ENCODE measurements at places on chromosomes 5 and 9. TPM values are rescaled to one million over a fixed set of nuclear protein-coding genes. Genes with fewer than 3 reads are reported as not detected.

DNA sequence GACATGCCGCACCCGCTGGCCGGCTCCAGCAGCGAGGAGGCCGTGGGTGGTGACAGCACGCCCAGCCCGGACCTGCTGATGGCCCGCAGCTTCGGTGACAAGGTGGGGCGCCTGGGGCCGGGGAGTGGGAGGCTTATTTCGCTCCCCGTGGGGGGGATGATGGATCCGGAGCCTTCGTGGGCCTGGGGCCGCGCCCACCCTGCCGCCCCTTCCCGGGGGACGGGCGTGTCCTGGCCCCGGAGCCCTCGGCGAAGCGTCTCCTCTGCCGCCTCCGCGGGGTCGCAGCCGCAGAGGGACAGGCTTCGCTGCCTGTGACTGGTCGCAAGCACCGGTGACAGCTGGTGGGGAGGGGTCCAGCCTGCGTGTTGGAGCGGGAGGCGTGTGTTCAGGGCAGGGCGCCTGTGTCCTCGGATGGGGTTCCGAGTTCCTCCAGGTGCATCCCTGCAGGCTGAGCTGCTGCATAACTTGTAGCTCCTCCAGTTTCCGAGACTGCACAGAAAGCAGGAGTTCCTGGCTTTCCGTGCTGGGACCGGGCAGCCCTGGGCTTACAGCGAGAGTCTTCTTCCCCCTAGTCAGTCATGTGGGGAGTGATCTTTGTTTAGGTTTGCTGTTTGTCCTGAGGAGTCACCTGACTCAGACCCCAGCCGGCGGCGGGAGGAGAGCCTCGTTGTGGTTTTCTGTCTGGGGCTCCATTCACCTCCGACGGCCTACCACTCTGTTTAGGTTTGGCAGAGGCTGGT, 666 bp downstream of the SNX30 start:
- peaks cover 28% of the 10 kb centered on the region for H3K4me1 ChIP-seq
- no peaks in the 10 kb centered on the region for H3K36me3 ChIP-seq
- H3K4me3 ChIP-seq = peak overlapping the region; percentile 79
- peak overlapping the region; percentile 78 for H3K27ac ChIP-seq
- no peaks in the 10 kb centered on the region for H3K27me3 ChIP-seq

DNA sequence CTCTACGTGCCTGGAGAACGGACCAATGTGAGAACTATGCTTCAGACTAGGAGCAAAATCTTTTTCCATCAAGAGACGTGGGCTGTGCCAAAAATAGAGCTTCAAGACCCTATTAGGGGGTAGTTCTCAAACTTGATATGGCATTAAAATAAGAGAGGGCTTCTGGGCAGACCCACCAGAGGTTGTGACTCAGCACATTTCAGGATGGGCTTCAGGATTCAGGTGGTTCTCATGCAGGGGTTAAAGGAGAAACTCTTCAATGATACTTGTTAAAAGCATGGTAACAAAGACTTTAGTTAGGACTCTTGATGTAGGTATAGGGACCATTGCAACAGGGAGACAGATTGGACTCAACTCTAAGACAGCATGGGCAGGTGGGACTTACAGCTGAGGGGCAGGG, 195.5 kb downstream of the RGS3 start:
- H3K27ac ChIP-seq = no peak overlapping the region
- H3K36me3 ChIP-seq = no peaks in the 10 kb centered on the region
- no peaks in the 10 kb centered on the region for H3K4me1 ChIP-seq
- DNase-seq = no peak

DNA sequence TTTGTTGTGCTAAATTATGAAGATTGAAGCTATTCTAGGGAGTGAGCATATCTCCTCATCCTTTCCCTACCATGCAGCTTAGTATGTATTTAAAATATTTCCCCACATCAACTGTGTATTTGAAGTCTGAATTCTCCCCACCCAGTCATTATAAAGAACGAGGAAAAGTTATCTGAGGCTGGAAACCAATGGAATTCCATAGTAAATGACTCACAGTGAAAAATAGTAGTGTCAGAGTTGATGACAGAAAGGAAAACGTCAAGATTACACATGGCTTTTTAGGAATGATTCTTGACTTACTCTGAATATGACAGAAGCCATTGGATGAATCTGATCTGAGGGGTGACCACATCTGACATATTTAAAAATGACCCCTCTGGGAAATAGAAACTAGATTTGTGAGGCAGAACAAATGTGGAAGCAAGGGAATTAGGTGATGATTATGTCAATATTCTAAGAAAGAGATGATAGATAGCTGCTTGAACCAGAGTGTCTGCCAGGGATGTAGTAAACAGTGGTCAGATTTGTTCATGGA, 1768.9 kb upstream of the CDH9 start:
- no peaks in the 10 kb centered on the region for H3K27me3 ChIP-seq
- no peak overlapping the region for H3K4me3 ChIP-seq
- no peaks in the 10 kb centered on the region for H3K4me1 ChIP-seq
- no peak overlapping the region for H3K27ac ChIP-seq

- H3K27ac ChIP-seq = no peak overlapping the region
- no peak overlapping the region for H3K4me3 ChIP-seq
- DNase-seq = no peak
- no peaks in the 10 kb centered on the region for H3K4me1 ChIP-seq
- H3K36me3 ChIP-seq = no peaks in the 10 kb centered on the region
These were observed 369.9 kb downstream of the EFNA5 start for GRCh38 chr5:107300721-107301327.

DNA sequence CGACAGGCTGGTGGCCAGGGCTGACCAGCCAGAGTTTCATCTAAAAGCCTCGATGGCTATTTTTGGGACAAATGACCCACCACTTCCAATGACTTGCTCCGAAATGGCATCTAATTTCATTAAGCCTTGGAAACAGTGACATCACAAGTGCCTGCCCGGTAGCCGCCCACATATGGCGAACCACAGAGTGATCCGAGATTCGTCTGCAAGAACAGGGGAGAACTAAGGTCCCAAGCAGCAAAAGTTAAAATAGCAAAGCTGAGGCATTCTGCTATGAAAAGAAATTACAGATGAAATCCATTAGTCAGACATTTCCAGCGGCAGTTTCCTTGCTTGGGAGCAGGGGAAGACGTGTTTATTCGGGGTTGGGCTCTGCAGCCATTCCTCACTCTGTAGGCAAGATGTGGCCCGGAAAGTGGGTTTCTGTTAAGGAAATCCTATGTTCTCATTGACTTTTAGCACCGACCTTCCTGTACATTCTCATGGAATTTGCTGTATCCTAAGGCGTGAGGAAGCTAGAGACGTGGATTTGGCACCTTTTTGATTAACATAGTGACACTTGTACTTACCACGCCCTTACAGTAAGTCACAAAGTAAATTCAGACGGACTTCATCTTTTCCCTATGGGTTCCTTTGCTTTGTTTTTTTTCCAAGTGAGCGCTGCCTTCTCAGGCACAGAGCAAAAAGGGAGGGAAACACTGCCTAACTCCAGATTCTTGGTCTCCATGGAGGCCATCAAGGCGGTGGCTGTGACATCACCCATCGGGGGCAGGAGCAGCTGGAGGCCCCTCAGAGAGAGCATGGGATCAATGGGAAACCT, 45.1 kb downstream of the ERGIC1 start:
- H3K27me3 ChIP-seq = no peaks in the 10 kb centered on the region
- H3K4me1 ChIP-seq = no peaks in the 10 kb centered on the region

DNA sequence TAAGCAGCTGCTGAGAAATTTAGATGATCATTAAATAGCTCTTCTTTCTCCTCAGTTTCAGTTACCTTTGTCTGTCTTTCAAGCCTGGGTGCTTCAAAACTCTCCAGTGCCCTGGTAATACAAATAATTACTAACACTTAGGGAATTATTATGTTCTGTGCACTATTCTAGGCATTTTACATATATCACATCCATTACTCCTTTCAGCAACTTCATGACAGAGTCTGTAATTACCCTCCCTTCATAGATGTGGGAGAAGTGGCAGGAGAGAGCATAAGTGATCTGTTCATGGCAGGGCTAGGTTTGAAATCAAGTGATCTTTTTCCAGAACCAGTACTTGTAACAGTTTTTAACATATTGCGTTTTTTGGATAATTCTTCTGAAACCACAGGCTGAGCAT, 32.0 kb downstream of the MAN2A1 start:
- no peak overlapping the region for H3K27ac ChIP-seq
- no peak for DNase-seq
- no peak overlapping the region for H3K4me3 ChIP-seq
- no peaks in the 10 kb centered on the region for H3K36me3 ChIP-seq
- no peaks in the 10 kb centered on the region for H3K4me1 ChIP-seq
- H3K27me3 ChIP-seq = no peaks in the 10 kb centered on the region

Gene DNAJC25
- total RNA-seq = 7.8 TPM

DNA sequence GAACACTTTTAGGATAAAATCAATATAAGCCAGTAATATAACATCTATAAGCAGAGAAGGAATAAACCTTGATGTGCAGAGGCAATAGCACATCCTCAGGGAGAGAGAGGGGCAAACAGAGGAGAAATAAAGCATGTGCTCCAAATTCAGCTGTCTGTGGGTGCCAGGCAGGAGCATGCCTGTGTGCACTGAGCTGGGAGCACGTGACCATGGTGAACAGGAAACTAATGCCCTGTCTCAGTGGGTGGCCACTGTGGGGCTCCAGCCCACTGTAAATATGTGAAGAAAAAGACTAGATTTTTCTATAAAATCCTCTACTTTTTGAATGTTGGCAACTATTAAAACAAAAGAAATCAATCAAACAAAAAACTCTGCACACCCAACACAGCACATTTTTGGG, 55.3 kb downstream of the FYB1 start:
- no peaks in the 10 kb centered on the region for H3K36me3 ChIP-seq
- H3K4me1 ChIP-seq = no peaks in the 10 kb centered on the region
- DNase-seq = no peak
- H3K27ac ChIP-seq = no peak overlapping the region
- H3K27me3 ChIP-seq = no peaks in the 10 kb centered on the region
- H3K4me3 ChIP-seq = no peak overlapping the region

Gene TARS1
- total RNA-seq = 187 TPM

DNA sequence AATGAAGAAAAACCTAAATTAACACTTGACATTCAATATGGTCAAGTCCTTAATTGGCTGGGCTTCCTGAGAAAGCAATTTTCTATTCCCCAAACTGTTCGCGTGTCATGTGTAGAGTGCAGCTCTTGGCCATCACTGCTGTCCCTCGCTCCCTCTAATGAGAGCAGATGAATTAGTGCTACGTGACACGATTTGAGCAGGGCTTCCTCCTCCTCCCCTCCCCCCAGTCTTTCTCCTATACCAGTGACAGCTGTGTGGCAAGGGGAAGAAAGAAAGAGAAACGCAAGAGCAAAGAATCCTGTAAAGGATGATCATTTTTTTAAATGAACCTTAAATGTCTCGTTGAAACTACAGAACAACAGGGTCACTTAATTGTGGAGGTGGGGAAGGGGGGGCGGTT, 159.6 kb downstream of the BNC2 start:
- no peaks in the 10 kb centered on the region for H3K36me3 ChIP-seq
- no peaks in the 10 kb centered on the region for H3K27me3 ChIP-seq
- no peak for DNase-seq
- no peak overlapping the region for H3K4me3 ChIP-seq
- no peak overlapping the region for H3K27ac ChIP-seq

DNA sequence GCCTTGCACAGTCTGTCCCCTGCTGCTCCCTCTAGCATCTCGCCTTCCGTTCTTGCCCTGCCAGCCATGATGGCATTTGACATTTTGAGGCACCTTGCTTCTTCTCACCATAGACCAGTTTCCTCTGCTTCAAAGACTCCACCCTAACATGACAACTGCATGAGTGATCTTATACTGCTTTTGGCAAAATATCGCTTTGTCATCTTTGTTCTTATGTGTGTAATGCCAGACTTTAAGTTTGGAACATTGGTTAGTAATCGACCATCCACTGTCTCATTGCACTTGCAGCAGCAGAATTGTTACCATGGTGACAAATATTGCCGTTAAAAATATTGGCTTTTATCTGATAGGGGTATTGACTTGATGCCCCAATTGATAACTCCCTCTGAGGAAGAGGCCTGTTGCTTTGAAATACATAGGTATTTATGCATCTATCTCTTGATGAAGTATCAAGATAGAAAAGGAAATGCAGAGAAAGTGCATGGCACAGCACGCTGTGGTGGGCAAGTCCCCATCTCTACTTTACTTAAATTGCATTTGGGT, 6.8 kb downstream of the GARIN3 start:
- no peak for DNase-seq
- no peak overlapping the region for H3K27ac ChIP-seq
- no peaks in the 10 kb centered on the region for H3K36me3 ChIP-seq
- H3K4me3 ChIP-seq = no peak overlapping the region
- H3K27me3 ChIP-seq = no peaks in the 10 kb centered on the region

- no peaks in the 10 kb centered on the region for H3K27me3 ChIP-seq
- H3K4me3 ChIP-seq = peak overlapping the region; percentile 92
- peaks cover 11% of the 10 kb centered on the region for H3K4me1 ChIP-seq
- DNase-seq = peak; percentile 65
- peak overlapping the region; percentile 69 for H3K27ac ChIP-seq
- H3K36me3 ChIP-seq = no peaks in the 10 kb centered on the region
These were observed 454 bp downstream of the NELFB start for GRCh38 chr9:137255448-137256114.

All from colonic mucosa (tissue), 4 donors.